T-helper 22 cell (primary cell): ENCODE measurements at places on chromosomes 1 and 21.

GRCh38 chr1:172470149-172470548 lies 26.3 kb upstream of the PIGC start:
- no peak for DNase-seq

- no peak for DNase-seq
Measured at GRCh38 chr21:32674038-32674437, 53.8 kb downstream of the SYNJ1 start.

DNA sequence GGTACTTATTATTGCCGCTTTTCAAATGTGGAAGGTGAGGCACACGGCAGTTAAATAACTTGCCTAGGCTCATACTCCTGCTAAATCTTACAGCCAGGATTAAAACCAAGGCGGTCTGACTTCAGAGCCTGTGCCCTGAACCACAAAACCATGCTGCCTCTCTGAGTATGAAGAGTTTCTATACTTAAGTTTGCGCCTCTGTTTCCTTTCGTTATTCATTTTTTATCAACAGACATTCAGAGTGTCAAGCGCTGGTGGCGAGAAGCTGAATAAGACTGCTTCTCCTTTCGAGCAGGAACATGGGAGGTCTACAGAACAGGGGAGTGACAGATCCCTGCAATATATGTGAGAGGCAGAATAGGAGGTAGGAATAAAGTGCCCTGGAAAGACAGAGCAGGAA lies 96.0 kb upstream of the DUSP10 start:
- no peak for DNase-seq

- DNase-seq = no peak
Measured at GRCh38 chr1:72281637-72282270, 585 bp downstream of the NEGR1 start.

- no peak for DNase-seq
Measured at GRCh38 chr1:10808441-10808840, 12.0 kb upstream of the CASZ1 start.

DNA sequence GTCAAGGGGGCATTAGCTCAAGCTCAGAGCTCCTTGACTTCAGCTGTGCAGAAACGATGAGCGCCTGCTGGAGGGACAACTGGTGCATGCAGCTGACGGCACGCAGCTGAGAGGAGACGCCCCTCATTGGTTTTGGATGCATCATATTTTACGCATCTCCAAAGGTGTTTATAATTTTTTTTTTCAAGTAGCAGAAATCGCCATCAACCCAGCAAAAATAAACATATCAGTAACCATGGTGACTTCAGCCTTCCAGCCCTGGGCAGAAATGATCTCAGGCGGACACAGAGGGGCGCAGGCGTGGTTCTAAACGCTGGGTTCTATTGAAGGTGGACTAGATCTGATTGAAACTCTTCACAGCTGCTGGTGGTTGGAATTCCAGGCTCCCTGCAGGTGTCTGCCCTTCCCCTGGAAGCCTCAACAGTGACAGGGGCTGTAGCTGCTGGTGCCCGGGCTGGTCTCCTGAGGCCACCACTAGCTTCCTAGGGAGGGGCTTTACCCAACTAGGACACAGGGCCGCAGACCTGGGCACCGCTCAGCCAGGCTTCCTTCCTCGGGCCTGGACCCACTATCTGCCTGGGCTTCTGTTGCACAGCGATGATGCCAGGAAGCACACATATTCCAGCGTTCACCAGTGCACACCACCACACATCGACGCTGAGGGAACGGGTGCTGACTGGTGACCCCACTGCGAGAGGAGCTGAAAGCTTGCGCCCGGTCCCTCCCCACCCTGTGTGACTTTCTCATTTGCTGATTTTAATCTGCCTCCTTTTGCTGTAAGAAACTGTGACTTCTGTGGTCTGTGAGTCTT lies 63.7 kb upstream of the ABCG1 start:
- DNase-seq = no peak

- no peak for DNase-seq
Measured at GRCh38 chr1:161091093-161091492, 1.7 kb upstream of the NECTIN4 start.

DNA sequence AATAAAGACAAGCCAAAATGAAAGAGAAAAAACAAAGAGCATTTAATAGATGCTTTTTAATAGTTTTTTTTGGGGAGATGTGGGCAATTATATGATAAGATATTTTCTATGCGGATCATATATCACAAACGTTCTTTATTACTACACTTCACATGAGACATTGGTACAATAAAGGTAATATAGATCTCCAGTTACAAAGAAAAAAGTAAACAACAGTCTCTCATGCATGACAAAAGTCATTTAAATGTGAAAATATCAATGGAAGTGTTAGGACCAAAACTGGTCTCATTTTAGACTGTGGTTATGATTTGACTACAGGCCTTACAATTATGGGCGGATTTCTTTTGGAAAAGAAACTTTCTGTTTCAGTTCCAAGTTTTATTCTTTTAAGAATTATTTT lies 687.0 kb downstream of the ADGRL2 start:
- no peak for DNase-seq

- no peak for DNase-seq
Measured at GRCh38 chr1:32150847-32151246, 28.6 kb upstream of the TXLNA start.

DNA sequence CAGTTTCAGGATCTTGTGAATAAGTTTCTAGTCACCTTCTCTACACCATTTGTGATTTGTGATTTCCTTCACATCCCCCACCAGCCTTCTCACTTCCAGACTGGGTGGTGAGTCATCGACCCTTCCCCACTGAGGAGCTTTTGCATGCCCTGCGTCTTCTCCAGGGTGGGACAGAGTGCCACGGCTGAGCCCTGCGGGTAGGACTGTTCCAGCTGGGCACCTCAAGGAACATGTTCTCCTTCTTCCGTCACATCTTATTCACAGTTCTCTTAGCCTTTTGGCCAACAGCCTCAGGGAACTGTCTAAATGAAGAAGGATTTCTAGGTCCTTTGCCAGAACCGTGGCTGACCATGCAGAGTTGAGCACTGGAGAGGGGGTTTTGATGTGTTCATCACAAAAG lies 116.5 kb downstream of the TMEM53 start:
- no peak for DNase-seq

GRCh38 chr1:74767490-74767889 lies 34.5 kb downstream of the TYW3 start:
- no peak for DNase-seq
